Activated T-cell treated with anti-CD3 and anti-CD28 coated beads for 24 hours (primary cell): ENCODE measurements at places on chromosomes 1 and 21.

DNA sequence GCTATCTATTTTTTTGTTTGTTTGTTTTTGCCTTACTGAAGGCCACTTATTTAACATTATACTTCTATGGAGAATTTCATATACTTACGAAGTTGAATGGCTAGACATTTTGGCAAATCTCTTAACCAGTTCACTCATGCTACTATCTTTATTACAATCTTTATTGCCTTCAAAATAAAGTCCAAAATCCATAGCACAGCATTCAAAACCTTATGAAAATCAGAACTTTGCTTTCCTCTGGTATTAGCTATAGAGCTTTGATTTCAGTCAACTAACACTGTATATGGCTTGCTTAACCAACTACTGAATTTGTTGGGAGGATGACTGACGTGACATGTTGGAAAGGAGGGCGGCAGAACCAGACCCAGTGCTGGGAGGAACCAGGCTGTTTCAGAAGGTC, 571.1 kb downstream of the LMO4 start:
- DNase-seq = no peak

DNA sequence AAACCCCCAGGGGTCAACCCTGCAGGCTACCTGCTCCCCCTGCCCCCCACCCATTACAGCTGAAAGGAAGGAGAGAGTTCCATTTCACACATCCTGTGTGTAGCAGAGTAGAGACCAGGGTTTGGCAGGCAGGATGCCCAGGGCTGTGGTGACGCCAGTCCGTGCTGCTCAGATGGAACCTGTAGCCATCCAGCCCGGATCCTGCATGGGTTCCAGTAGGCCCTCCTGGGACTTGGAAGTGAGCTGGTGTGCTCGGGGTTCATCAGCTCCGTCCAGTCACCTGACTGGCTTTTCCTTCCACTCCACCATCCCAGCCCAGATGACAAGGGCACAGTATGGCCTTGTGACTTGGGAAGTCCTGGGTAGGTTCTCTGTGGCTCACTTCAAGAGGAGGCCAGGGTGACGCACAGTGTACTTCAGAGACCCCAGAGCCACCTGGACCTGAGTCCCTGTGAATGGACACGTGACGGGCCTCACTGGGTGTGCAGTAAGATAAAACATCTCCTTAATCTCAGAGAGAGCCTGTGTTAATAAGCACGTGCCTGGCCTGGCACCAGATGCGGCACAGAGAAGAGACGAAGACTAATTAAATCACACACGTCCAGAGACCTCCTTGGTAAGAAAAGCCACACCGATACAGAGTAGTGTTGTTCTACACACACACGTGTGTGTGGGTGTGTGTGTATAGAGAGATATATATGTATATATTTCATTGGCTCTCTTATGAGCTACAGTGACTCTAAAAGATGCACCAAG, 16.0 kb downstream of the ITPKB start:
- no peak for DNase-seq

- no peak for DNase-seq
These were observed 35.5 kb downstream of the CDC14A start for GRCh38 chr1:100387657-100388350.

DNA sequence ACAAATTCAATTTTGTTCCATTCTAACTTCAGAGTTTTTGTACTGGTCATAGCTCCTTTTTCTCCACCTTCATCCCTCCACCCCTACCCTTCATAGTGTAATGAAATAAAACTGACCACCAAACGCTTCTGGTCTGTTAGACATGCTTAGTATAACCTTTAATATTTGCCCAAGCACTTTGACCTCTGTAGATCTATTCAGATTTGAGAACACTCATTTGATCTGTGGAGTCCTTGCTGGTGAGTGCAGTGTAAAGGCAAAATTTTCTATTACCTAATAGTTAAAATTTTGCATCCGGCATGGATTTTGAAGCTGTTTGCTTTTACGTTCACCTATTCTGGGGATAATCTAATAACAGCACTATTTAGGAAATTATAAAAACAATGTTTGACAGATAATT, 41.2 kb downstream of the TMEM200B start:
- no peak for DNase-seq

GRCh38 chr1:109274533-109275476, 8.1 kb downstream of the PSRC1 start:
- no peak for DNase-seq

- no peak for DNase-seq
These were observed 5.3 kb downstream of the AKNAD1 start for GRCh38 chr1:108851567-108851966.

GRCh38 chr1:101268893-101269292, 32.1 kb downstream of the S1PR1 start:
- DNase-seq = no peak

GRCh38 chr21:34914239-34914638, 134.9 kb downstream of the RUNX1 start:
- DNase-seq = no peak

DNA sequence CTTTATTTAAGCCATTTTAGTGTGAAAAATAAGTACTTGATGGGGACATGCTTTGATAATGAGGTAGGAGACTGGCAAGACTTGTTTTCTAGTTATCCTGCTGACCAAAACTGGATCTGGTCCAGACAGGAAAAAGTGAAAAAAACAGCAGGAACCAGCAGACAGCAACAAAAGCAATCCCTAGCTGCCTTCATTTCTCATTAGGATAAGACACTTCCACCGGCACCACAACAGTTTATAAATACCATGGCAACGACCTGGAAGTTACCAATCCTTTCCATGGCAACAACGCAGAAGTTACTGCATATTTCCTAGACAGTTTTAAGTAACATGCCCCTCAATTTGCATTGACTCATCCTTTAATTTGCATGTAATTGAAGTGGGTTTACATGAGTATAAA, 993.8 kb upstream of the NCAM2 start:
- no peak for DNase-seq

GRCh38 chr1:202164271-202165037, 4.1 kb upstream of the PTPN7 start:
- no peak for DNase-seq

- DNase-seq = no peak
These were observed 24.0 kb downstream of the HS2ST1 start for GRCh38 chr1:86938450-86938849.

DNA sequence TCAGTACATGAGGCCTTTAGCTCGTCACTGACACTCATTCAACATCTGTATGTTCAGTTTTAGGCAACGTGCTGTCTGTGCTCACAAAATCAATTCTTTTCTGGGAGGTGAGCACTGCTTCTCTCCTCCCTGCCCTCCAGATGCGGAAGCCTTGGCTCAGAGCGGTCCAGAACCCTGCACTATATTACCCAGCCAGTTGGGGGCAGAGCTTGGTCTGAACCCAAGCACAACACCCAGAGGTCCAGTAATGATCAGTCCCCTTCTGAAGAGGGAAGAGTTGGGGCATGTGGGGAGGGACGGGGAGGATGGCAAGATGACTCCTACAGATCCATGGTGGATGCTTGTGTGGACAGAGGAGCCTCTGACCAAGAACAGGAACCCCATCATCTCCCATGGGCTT, 5.6 kb upstream of the DSCAM start:
- DNase-seq = no peak

- DNase-seq = no peak
These were observed 38.7 kb downstream of the BCL9 start for GRCh38 chr1:147579934-147580537.

GRCh38 chr1:206578068-206578977, 33.9 kb downstream of the EIF2D start:
- no peak for DNase-seq

GRCh38 chr1:219076326-219076937, 97.2 kb upstream of the LYPLAL1 start:
- no peak for DNase-seq

- DNase-seq = peak; percentile 6
These were observed 77.0 kb downstream of the CTH start for GRCh38 chr1:70487910-70488665.

GRCh38 chr1:21814241-21814918, 2.3 kb downstream of the LDLRAD2 start:
- DNase-seq = peak; percentile 4

DNA sequence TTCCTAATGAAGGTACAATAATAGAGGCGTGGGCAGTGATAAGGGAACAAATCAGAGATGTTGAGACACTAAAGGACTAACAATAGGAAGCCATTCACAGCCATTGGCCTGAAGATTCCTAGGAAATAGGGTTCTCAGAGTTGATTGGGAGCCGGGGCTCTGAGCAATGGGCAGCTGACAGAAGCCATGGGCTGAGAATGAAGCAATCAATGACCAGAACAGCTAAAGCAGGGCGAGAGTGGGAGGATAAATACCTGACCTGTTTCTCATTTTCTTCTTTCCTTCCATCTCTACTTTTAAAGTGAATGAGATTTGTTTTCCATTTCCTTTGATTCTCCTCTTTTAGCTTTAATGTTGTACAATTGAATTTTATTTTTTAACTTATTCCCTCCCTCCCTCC, 774.7 kb upstream of the ADGRL4 start:
- DNase-seq = no peak

- no peak for DNase-seq
These were observed 188.8 kb downstream of the TNR start for GRCh38 chr1:175554586-175554985.

DNA sequence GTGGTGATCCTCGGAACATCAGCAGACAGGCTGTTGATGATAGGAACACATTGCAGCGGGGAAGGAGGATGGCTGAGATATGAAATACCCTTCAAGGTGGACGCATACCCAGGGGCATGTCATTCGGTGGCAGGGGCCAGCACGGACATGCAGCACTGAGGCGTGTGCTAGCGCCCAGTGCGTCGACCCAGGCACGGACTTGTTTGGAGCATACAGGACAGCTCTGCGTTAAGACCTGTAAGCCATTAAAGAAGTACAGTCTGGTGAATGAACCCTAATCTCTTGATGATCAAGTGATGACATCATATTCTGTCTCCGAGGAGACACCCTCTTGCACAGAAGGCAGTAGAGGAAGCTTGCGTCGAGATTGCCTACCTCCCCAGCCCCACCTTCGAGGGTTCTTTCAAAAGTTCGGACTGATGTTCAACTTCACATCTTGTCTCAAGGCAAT, 63.6 kb upstream of the KIF26B start:
- DNase-seq = no peak
